ENCODE measurements at places on chromosomes 2 and 18.

- no peak for DNase-seq
Observed at GRCh38 chr18:31116853-31117595, 14.8 kb upstream of the DSC2 start.

DNA sequence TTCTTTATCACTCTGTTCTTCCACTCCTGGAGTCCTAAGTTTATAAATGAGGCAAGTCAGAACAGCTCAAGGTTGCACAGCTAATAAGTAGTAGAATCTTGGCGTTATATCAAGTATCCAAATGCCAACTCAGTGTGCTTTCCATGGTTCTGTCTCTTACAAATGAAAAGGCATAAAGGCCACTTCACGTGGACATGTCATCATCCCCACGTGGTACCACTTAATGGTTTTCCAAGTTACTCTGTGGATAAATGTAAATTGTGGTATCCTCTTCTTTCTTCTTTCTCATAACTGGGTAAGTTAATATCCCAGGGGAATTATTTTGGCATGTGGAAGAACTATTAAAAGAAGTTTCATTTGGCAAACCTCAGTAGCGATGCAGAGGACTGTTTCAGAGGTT lies 131.5 kb upstream of the L3MBTL4 start:
- no peak for DNase-seq

- no peak for DNase-seq
Observed at GRCh38 chr2:64338910-64339500, 115.0 kb upstream of the LGALSL start.

DNA sequence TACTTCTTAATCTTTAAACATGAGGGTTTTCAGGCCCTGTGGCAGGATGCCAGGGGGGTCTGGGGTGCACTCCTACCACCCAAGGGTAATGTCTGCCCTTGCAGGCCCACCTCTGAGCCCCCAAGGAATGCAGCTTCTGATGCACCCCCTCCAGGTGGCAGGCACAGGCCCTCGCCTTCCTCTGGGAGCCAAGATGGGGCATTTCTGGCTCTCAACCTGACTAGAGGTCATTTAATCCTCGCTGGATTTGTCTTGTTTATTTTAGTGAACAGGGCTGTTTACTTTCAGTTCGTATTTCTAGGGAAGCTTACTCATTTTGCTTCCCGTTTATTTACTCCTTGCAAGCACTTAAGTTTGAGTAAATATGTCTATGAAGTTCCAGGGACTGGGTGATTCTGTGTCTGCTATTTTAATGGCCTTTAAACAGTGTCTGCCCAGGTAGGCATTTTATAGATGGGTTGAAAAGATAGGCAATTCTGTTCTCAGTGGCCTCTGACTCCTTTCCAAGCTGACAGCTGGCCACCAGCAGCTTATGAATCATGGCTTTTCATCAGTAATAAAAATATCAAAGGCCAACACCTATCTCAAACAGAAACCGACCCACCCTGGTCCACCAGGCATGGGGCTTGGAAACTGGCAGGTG lies 11.1 kb upstream of the DNPEP start:
- no peak for DNase-seq

GRCh38 chr2:158042245-158042644 lies 59.4 kb upstream of the UPP2 start:
- DNase-seq, result no peak

- no peak for DNase-seq
Observed at GRCh38 chr2:201730651-201731285, 32.3 kb upstream of the MPP4 start.

GRCh38 chr18:11149441-11150270 lies at the start of gene PIEZO2:
Gene PIEZO2 (minus strand): TSS chr18:11149569. CDS start chr18:11148588, 981 bp downstream.
- peak; percentile 28 for DNase-seq

- DNase-seq, result no peak
Observed at GRCh38 chr2:110101901-110102803, 13.5 kb downstream of the MALL start.

DNA sequence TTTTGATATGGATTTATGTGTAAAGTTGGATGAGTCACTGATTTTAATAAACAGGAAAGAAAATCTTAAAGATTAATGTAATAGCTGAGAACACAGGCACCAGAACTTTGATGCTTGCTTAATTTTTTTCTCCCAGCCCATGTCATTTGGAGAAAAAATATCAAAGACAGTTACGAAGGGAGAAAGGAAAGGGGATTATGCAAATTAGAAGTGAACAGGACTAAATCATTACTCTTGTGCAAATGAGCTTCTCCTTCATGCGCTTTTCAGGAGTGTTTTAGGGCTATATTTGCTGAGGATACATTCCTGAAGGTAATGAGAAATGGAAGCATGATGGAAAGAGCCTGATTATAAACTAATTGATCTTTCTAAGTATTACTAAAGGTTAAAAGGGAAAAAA lies 28.9 kb downstream of the NABP1 start:
- DNase-seq, result no peak

GRCh38 chr2:239339726-239340601 lies 60.9 kb downstream of the HDAC4 start:
- no peak for DNase-seq

DNA sequence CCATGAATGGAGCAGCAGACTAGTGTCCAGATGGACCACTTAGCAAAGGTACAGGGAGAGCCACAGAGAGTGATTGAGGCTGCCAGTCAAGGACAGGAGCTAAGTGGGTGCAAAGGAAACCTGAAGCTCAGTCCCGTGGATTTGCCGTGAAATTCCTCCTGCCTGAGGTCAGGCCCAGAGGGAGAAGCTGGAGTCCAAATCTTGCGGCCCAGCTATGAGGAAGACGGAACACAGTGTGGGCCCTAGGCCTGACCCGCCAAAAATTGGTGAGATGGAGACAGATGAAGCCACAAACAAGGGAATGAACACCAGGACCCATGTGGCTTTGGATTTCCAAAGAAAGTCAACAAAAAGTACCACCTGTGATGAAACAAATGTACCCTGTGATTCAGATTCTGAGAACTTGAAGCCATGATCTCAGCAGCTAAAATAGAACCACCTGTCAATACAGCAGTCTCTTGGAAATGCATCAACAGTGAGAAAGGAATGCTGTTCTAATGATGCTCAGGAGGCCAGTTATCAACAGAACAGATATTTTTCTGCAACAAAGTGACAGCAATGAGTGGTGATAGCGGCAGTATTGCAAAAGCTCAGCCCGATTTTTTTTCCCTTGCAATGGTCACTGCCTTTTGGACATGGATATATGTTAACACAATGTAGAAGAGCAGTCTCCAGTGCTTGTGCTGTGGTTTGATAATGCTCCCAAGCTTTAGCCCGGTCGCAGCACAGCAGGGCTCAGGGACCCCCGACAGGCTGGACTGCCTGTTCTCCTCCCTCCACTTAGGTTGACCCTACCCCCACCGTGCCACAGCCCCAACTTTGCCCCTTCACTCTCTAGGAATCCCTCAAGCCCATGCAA lies 10.7 kb downstream of the COL6A3 start:
- no peak for DNase-seq

- DNase-seq, result no peak
Observed at GRCh38 chr2:68309426-68309825, 10.3 kb downstream of the CNRIP1 start.

DNA sequence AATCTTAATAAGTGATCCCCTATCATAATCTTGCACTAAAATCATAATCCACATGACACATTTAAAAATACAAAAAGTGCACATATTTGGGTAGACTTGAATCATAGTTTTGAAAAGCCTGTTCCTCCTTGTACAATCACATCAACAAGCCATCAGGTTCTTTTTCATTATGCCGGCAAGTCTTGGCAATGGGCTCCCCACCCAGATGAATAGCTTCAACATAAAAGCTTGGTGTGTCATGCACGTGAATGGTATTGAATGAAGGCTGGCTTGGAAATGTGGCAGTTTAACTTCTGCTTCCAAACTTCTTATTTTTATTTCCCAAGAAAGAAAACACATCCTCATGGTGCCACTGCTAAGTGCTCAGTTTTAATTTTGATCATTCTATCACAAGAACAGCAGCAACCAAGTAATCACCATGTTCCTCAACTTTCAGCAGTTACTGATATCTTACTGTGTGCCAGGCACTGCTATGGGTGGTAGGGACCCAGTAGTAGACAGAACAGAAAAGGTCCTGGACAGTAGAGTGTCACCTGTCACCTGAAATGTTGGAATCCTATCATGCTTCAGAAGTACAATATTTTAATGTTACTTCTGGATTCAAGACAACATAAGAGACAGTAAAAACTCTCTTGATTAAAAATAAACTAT lies 89.9 kb downstream of the AP1S3 start:
- DNase-seq, result no peak

DNA sequence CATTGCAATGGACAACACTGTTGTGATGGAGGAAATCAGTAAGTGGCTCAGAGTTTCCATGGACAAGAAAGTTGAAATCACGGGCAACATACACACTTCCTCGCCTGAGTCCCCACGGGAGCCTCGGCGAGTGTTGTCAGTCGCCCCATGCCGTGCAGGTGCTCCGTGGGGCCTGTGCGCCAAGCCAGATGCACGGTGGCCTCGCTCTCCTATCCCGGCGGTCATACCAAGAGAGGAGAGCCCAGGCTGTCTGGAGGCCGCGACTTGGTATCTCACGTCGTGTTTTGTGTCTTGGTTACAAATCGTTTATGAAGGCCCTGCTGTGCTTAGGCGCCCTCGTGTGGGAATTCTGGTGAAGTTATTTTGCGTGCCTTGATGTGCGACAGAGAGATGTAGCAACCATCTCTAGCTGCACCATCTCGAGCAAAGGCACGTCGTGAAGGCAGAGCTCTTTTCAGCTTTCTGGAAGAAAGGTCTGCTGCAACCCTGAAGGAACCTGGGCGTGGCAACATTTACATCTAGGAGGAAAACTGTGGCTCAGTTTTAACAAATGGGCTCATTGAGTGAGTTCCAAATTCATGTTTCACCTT lies 21.8 kb downstream of the ATG4B start:
- peak; percentile 49 for DNase-seq

DNA sequence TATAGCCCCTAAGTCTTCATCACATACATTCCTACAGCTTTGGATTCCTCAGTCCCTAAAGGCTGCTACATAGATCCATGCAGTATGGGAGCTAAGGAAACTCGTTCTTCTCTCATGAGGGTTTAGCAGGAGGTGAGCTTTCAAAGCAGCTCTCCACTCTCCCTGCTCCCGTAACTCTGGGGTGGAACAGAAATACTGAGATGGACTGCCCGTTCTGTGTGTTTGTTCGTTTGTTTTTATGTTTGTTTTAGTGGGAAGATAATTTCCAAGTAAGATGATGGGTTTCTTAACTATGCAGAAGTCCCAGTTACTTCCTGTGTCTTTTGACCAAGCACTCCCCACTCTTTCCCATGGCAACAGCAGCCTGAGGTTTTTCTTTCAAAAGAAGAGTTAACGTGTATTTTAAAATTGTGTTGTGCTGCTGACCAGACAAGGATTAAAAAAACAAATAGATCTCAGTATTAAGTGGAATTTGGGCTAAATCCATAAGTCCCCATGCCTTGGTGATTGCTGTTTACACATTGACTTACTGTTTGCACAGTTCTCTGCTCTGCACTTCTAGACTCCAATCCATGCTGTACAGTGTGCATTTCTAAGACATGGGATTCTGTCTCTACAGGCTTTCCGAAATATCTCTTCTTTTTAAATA lies 156.4 kb upstream of the SH3BP4 start:
- no peak for DNase-seq

GRCh38 chr2:66324909-66325528 lies 109.9 kb upstream of the MEIS1 start:
- DNase-seq, result no peak

DNA sequence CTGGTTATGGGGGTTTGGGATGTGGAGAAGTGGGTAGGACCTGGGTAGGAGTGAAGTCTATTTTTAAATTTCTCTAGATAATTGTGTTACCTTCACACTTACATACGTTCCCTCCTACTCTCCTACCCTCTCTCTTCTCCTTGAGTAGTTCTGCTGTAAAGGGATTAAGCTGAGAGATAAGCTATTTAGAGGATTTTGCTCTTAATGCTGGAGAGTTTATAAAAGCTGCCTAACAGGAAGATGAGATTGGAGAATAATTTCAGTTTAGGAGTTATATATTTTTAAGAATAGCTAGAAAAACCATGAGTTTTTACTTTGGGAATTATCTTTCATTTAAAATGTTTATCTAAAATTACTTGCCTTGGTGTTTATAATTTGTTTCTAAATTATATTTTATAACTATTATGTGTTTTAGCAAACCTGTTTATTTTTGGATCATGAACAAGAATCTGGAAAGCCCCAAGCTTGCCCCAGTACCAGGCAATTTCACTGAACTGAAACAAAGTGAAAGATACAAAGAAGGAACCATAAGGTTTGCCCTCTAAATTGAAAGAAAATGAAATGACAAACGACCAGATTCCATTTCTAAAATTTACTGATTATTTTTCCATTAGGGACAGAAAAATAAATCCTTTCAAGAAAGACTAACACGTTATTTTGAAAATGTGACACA lies 101.5 kb downstream of the ZNF532 start:
- no peak for DNase-seq

GRCh38 chr2:143934626-143935481 lies 585.1 kb downstream of the ZEB2 start:
- no peak for DNase-seq

DNA sequence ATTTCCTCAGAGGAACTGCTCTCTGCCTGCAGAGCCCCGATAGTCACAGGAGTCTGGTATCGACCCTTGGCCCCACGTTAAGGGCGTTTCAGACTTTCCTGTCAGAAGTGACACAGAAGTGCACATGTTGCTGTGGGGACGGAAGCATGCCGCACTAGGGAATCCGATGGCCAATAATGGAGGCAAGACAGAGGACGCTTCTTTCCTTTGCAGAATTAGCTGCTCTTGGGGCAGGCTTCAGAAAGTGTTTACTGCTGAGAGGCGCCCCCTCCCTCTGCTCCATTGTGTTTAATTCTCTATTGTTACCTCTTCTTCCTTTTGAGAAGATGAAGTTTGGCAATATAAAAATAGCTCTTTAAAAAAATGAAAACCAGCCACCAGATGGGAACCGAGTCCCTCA lies 118.6 kb upstream of the EML6 start:
- DNase-seq, result no peak

DNA sequence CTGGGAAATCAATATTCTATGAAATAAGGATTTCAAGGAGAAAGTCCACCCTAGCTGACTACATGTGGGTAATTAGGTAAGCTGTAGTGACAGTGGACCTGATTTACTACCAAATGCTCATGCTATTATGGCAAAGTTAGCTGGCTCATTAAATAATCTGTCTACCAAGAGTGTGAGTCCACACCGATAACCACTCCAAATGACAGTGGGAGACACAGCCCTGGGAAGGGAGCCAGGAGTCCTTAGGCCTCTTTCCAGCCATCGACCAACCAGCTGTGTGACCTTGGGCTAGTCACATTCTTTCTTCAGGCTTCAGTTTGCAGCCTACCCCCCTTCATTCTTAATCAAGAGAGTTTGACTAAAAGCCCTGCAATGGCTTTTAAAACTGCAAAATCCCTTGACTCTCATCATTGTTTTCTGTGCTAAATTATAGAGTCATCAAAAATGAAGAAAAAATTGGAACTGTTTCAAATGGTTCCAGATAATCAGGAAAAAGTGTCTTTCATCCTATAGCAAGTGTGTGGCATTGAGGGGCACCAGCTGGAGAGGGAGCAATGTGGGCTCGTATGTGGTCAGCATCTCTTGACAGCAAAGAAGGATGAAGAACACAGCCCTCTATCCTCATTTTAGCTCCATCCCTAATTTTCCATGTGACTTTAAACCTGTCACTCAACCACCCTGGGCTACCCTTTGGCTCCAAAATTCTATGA lies 45.6 kb upstream of the SLC14A2 start:
- no peak for DNase-seq

Measured in forelimb muscle (tissue), 1 donor.